Stimulated activated CD4-positive, alpha-beta T cell treated with anti-CD3 and anti-CD28 coated beads, Interleukin-12 subunit alpha, Interleukin-12 subunit beta, amount 100 ng/mL, for 4 hours (primary cell): ENCODE measurements at places on chromosomes 6 and 20.

GRCh38 chr6:134746140-134746539 lies 203.8 kb downstream of the ALDH8A1 start:
- no peak for DNase-seq

GRCh38 chr6:35206346-35206745 lies 7.4 kb upstream of the SCUBE3 start:
- DNase-seq = no peak

GRCh38 chr20:15498926-15499325 lies 1074.3 kb downstream of the KIF16B start:
- no peak for DNase-seq

DNA sequence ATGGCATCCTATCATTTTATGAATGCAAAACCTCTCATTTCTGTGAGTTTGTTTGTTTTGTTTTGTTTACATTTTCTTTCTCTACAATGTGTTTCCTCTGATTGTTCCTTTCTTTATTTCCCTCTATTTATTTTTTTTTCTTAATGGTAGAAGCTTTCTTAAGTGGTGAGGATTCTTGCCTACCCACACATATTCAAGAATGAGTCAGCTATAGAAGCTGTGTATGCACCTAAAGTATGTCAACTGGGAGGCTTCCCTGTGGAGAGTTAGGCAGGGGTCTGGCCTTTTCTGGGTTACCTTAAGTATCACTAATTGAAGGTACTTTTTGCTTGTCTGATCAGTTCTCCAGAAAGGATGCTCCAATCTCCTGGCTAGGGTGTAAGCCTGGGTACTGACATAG lies 354.0 kb downstream of the ESR1 start:
- no peak for DNase-seq

DNA sequence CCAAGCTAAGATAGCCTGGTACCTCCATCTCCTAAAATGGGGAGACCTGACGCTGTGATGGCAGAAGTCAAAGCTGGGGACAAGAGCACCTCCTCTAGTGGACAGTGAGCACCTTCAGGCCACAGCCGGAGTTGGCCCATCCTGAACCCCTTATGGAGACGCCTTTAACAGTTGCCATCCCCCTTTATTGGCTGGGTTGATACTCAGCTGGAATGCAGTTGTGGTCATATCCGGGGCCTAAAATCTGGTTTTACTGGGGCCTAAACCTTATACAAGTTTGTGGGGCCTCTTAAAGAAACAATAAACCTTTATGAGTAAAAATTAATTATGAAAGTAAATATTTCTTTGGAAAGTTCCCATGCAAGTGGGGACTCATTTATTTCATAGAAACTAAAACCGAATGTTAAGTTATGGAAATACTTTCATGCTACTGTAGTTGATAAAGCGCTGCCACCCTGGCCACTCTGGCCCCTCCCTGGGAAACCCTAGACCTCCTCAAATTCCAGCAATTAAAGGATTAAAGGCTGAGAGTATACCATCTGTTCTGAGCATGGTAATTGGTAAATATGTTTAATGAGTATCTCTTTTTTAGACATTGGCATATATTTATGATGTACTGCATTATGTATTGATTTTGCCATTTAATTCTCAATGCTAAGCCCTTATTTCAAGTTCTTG lies 95.1 kb upstream of the SASH1 start:
- no peak for DNase-seq

DNA sequence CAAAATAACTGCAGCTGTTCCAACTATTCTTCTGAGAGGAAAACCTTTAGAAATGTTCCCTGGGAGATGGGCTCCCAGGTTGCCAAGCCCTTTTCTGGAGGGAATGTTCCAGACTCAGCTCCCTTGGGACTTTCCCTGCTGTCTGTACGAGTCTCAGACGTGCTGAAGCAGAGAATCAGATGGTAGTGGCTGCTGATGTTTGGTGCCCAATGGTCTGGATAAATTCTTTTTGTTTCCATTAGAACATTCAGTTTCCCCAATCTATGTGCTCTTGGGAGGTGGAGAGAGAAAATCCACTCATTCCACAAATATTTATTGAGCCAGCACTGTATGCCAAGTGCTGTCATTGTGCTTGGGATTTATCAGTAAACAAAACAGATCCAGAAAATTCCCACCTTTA lies 40.0 kb downstream of the SNHG17 start:
- DNase-seq = no peak

DNA sequence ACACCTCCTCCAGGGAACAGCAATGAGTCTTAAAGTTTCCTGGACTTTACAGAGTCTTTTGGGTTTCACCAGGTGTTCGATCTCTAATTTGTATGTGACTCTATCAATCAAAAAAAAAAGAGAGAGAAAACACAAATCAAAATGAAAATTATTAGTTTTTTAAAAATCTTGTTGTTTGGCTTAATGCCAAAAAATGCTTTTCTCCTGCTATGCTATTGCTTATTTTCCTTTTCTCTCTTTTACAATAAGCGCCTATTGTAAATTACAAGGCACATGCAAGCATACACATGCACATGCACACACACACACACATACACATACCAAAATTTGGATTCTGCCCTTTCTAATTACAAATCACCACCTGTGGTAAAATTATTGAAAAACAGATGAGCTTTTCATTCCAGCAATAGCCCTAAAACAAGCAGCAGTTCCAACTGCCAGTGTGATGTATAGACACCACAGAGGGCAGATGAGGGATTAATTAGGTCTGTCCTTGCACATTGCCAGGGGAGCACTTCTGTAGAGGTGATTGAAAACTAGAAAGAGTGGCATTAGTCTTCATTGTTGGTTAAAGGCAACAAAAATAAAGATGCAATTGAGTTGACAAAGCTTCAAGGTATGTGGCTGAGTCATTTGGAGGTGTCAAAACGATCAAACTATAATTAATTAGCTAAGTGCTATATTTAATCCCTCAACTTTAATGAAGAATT lies 631.7 kb downstream of the TFAP2B start:
- no peak for DNase-seq

- no peak for DNase-seq
Measured at GRCh38 chr6:136521427-136521826, 28.8 kb downstream of the MAP7 start.

- DNase-seq = no peak
Measured at GRCh38 chr6:129212081-129212480, 329.1 kb downstream of the LAMA2 start.

- DNase-seq = no peak
Measured at GRCh38 chr6:13517116-13517515, 29.7 kb upstream of the GFOD1 start.

DNA sequence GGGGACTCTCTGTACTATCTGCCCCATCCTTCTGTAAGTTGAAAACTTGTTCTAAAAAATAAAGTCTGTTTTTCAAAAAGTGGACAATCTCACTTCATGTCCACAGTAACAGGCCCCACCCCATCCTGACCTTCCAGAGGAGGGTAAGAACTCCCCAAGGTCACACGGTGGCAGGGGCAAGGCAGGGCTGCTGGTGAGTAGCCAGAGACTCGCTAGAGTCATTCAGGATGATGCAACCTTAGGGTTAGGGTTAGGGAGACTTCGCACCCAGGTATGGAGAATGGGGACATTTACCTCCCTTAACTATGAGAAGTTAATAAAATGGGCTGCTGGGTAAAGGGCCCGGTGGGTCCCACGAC lies 15.4 kb downstream of the PEDS1 start:
- no peak for DNase-seq

- no peak for DNase-seq
Measured at GRCh38 chr6:127383988-127384387, 40.6 kb upstream of the ECHDC1 start.

- DNase-seq = no peak
Measured at GRCh38 chr6:40551966-40552505, 35.1 kb downstream of the LRFN2 start.

DNA sequence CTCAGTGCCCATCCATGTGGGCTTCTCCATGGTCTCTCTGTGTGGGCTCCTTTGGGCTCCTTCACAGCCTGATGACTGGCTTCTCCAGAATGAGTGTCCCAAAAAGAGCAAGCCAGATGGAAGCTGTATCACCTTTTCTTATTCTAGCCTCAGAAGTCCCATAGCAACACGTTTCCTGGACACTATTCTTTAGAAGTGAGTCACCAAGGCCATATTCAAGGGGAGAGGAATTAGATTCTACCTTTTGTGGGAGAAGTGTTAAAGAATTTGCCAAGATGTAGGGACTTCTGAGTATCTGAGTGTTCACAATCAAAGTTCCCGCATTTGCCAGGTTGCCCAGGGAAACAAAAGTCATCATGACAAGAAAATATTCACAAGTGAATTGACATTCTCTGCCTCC lies 20.7 kb upstream of the TBC1D22B start:
- no peak for DNase-seq

GRCh38 chr6:8155259-8156012 lies 53.1 kb upstream of the EEF1E1 start:
- DNase-seq = no peak
